Stimulated activated CD4-positive, alpha-beta T cell treated with anti-CD3 and anti-CD28 coated beads, Interleukin-12 subunit alpha, Interleukin-12 subunit beta, amount 100 ng/mL, for 24 hours (primary cell): ENCODE measurements at places on chromosomes 6 and 20.

- DNase-seq = no peak
These were observed 164.8 kb upstream of the CEP162 start for GRCh38 chr6:84392261-84392660.

DNA sequence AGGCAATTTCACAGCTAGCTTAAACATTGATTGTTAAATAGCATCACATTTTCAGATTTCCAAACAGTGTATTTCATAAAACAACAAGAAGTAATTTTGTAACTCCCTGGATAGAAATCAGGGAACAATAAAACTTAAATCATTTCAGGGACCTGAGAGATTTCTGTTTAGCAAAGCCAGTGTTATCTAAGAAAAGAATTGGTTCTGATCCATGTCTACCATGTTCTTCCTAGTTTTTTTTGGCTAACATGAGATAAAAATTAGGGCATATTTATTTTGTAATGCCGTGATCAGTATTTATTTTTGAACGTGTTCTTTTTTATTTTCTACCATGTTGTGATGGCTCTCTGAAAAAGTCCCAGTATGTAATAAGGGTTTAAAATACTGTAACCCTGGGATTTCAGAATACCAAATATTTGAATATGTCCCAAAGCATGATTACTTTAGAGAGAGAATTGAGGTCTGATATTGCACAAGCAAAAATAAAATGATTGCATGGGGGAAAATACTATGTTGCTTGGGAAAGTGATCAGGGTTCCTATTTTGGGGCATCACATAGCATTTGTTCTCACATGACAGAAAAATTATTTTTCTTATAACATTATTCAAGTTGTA lies 188.7 kb upstream of the CEP162 start:
- DNase-seq = no peak

- DNase-seq = no peak
These were observed 27.0 kb downstream of the ITCH start for GRCh38 chr20:34389954-34390555.

GRCh38 chr6:93679836-93680235 lies 260.5 kb upstream of the EPHA7 start:
- DNase-seq = no peak

DNA sequence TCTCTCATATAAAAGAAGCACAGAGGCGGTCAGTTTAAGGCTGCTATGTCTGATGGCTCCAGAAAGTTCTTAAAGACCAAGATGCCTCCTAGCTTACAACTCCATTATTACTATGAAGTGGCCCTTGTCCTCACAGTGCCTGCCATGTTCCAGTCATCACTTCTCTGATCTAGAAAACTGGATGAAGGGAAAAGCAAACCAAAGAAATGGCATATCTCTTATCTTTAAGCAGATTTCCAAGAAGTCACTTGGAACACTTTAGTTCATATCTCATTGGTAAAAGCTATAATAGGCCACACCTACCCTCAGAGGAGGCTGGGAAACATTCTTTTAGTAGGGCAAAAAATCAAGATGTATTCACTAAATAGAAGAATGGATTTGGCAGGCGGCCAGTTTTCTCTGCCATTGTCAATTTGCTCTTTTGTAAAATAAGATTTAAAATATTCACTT lies 289.6 kb downstream of the TBC1D7 start:
- DNase-seq = no peak

GRCh38 chr20:46751856-46752255 lies 42.4 kb downstream of the SLC2A10 start:
- DNase-seq = no peak

DNA sequence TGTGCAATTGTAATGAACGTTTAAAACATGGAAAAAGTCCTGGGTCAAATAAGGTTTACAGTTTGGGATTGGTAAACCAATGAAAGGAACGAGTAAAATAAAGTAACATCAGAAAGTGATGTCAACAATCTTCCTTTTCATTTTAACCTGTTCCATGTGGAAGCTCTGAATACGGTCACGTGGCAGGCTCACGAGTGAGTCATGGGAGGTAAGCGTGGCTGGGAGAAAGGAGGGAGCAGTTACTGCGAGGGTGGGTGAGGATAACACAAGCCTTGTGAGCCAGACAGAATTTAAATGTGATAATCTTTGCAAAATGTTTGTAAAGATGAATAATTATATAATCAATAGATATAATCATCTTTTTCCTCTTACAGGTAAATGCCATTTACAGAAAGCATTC lies 171.3 kb upstream of the HDAC2 start:
- DNase-seq = no peak

- DNase-seq = no peak
These were observed 96.8 kb upstream of the NHSL1 start for GRCh38 chr6:138596126-138596525.

DNA sequence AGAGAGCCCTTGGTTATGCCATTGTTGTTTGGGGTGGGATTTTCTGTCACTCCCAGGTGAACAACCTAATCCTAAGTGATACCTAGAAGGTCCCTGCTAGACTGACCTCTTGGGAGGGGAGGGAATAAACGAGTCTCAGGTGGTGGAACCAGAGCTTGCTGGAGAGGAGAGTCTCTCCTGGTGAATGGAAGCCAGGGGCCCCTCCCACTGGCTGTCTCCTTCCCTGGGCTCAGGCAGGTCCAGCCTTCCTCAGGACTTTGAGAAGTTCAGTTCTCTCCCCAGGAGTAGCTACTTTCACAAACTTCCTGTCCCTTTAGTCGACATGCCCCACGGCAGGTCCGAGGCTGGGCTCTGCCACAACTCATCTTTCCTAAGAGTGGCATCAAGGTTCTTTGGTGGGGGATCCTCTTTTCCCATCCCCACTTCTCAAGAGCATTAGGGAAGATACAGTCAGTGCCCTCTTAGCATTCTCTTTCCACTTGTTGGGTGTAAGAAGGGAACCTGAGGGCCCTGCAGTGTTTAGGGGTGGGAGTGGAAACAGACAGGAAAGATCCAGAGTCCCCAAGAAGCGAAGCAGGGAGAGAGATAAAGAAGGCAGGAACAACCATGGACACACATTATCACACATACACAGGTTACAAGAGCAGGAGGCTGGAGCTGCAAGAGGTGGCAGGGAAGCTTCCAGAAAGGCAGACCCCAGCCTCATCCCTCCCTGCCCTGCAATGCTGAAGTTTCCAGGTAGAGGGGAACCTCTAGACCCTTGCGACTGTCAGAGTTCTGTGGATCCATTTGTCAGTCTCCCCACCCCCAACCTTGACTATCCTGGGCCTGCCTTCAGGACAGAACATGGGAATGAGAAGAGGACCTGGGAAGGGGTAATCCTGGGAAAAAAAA lies 900 bp upstream of the GLP1R start:
- no peak for DNase-seq

DNA sequence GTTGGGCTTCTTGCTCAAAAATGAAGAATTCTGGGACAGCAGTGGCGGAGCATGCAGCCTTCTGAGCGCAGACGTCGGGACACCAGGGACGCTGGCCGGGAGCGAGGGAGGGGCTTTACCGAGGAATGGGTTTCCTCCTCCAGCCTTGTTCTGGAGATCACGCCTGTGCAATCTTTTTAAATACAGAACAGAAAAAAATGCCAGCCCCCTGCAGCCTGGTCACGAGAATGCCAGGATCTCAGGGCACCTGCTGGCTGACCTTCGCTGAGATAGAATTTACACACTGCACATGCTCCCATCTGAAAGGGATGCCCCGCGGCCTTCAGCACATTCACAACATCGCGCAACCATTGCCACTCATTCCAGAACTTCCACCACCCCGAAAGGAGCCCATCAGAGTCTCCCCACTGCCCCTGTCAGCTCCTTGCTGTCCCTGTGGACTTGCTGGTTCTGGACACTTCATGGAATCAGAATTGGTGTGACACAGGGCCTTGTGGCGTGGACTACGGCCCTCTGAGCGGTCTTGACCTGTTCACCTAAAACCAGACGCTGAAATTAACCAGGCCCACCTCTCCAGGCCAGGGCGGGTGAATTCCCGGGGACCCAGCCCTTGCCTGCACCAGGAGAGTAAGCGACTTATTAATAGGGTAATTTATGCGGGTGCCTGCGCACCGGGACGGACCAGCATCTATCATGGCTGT lies 20.6 kb upstream of the BHLHE23 start:
- DNase-seq = no peak

DNA sequence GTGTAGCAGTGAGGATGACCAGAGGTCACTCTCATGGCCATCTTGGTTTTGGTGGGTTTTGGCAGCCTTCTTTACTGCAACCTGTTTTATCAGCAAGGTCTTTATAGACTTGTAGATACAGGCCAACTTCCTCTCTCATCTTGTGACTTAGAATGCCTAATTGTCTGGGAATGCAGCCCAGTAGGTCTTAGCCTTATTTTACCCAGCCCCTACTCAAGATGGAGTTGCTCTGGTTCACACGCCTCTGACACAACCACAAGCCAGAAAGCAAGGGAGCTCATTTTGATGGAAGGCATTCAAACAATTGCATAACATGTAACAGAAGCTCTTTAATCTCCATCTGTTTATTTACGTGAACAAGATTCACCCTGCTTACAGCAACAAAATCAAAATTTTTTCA lies 492.0 kb upstream of the SULF2 start:
- no peak for DNase-seq

DNA sequence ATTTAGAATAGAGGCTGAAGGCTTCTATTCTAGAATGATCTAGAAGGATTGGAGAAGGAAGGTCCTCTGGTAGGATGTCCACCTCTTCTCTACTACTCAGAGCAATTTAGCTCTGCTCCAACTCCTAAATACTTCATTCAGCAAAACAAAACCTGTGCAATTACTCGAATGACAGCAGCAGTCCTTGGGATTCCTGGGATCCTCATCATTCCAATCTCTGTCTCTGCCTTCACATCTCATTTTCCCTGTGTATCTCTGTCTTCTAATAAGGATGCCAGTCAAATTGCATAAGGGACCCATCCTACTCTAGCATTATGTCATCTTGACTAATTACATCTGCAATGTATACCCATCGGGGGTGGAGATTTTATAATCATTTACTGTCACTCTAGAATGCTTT lies 5.5 kb upstream of the AIG1 start:
- no peak for DNase-seq

DNA sequence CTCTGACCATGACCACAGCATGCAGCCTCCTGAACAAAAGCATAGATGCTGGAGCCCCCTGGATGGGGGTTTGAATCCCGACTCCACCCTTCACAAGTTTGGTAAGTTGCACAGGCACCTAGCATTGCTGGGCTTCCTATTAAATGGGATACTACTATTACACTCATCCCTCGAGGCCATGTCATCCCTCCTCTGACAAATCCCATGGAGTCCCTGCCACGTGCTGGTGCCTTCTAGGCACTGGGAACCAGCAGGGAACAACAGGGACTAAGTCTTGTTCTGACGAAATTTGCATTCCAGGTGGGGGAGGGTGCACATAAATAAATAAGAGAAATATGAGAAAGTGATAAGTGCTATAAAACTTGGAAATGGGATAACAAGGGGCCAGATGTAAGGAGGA lies 15.3 kb upstream of the SIRPA start:
- no peak for DNase-seq
